ENCODE measurements at places on chromosomes 3 and 15.

- no peak for DNase-seq
These were observed 58.5 kb upstream of the LMCD1 start for GRCh38 chr3:8442993-8443650.

DNA sequence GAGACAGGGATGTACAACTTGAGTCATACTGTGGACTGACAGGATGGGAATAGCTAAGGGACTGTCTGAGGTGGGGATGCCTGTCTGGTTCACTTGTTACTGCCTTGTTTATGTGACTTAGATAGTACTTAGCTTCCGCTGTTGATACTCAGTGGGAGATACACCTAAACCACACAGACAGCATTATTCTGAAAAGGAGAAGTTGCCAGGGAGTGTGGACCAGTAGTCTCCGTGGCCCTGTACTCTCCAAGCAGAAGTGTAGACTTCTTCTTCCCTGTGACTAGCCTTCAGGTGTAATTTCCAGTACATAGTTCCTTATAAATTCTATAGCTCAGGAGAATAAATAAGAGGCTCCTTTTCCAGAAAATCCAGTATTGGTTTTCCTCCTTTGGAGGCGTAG is 5.1 kb downstream of the HIGD2B start:
- no peak for DNase-seq

DNA sequence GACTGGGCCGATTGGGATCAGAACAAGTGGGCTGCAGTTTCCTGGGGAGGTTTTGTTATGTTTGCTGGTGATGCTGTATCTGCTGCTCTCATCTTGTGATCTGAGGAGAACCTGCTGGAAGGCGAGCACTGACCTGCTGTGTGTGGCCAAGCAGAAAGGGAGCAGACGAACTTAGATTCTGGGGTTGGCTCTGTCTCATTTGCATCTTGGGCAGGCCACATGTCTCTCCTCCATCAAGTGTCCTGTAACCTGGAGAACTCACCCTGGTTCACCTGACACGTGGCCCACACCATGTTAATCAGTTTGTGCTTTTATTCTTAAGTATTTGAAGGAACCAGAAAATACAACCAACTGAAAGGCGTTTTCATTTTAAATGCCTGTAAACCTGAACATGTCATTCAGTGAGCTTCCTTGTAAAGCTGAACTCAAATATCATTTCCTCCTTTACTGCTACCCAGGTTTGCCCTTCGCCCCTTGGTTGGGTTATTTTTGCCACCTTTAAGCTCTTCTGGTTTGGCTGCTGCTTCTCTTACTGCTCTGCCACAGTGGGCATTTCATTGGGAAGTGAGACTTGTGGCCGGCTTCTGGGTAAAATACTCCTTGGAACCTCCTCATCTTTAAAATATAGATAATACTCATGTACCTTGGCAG is 33.5 kb upstream of the TRAK1 start:
- DNase-seq, result no peak

DNA sequence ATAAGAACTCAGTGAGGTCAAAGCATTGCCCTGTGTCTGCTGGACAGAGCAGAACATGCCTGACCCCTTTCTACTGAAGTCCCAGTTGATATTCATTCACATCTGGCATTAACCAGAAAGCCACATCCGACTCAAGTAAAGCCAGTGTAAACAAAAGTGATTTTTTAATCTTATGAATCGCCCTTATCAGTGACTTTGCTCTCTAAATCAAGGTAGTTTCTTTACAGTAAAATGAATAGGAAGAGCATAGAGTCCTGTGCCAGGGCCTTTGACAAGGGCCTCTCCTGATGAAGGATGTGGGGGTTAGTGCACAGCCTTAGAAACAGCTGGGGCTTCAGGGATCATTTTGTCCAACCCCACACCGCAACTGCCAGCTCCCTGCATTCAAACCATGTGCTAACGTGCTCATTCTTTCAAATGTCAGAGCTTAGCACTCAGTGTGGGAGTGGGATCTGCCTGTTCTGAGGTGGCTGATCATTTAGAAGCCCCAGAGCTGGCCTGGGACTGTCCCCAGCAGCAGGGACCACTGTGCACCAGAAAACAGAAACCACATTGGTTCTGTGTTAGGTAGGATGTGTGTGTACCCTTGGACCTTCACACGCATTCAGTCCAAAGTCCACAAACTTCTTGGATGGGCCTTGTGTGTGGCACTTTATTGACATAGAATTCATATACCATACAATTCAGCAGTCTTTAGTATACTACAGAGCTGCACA is 55.3 kb downstream of the CCR4 start:
- DNase-seq, result peak; percentile 34

- DNase-seq, result no peak
These were observed 939.7 kb downstream of the NSUN3 start for GRCh38 chr3:95002438-95003046.

- no peak for DNase-seq
These were observed 5.0 kb upstream of the HES1 start for GRCh38 chr3:194130807-194131589.

GRCh38 chr3:195885036-195885891 is 23.1 kb downstream of the TNK2 start:
- no peak for DNase-seq

DNA sequence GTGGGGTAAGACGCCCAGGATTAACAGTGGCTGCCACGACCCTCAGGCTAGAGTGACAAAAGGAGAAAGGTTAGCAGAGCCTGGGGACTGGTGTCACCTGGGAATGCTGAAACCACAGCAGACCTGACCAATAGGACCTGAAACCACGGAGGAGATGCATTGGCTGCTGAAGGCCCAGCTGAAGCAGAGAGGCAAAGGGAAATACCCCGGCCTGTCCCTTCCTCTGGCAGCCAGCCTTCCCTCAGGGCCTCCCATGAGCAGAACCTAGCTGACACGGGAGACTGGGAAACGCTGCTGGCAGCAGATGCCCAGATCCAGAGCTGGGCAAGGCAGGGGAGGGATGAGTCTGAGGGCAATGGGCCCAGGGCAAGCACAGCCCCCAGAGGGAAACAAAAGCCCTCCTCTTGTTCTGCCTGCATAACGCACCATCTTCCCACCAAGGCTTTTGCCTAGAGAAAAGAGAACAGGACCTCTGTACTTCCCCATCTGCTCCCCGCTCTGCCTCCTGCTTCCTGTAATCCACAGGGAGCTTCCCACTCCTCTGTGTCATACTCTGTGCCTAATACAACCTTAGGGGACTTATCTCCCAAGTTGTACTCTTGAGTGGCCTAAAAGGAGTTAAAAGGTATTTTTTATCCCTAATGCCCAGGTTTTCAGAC is 216.2 kb downstream of the ABHD5 start:
- no peak for DNase-seq

- no peak for DNase-seq
These were observed 185.2 kb upstream of the TSC22D2 start for GRCh38 chr3:150222691-150223489.

GRCh38 chr3:138638641-138639040 is 30.1 kb downstream of the FAIM start:
- DNase-seq, result no peak

GRCh38 chr15:74573987-74574386 is 33.0 kb downstream of the ARID3B start:
- DNase-seq, result peak; percentile 46

- DNase-seq, result no peak
These were observed 15.4 kb downstream of the UBP1 start for GRCh38 chr3:33424606-33425452.

DNA sequence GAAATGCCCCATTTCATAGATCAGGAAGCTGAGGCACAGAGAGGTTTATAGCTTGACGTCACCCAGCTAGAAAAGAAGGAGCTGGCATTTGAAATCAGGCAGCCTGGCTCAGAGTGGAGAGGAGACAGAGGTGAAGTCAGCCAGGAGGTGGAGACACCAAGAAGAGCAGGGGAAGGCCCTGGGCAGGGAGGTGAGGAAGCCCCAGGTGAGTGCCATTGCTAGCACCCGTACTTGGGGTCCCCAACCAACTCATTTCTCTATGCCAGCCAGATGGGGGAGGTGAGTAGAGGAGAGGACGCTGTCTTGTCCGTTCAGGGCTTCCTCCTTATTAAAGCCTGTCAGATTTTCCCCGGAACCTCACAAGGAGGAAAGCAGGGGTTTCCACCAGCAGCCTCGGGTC is 149.6 kb upstream of the TLE3 start:
- no peak for DNase-seq

DNA sequence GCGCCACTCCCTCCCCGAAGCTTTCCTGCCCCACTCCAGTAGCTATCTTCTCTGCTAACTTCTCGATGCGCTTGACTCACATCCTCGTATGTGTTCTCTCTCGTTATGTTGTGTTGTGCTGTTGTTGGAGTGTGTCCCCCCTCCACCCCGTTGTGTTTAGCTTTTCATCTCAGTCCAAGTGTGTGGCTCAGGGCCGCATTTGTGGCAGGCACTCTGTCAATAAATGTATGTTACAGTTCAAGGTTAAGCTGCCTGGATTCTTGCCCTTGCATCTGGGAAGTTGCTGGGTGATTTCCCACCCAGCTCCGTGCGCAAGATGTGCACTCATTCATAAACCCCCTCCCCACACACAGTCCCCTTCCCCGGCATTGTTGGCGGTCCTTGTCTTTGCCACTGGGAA is 71.9 kb downstream of the PGPEP1L start:
- DNase-seq, result no peak

- no peak for DNase-seq
These were observed 144.4 kb upstream of the THRB start for GRCh38 chr3:24639061-24639460.

DNA sequence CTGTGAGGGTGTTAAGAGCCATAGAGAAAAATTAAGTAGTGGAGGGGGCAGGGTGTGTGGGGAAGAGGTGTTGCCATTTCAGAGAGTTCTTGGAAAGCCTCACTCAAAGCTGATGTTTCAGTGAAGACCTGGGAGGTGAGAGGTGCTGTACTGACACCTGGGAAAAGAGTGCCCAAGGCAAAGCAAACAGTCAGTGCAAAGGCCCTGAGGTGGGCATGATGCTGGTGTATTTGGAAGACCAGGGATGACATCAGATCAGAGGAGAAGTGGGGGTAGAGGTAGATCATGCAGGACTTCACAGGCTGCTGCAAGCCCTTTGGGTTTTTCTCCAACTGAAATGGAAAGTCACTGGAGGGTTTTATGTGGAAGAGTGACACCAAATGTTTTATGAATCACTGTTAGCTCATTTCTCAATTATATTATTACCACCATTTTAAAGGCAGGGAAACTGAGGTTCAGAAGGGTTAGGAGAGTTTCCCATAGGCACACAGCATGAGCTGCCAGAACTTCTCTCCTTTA is 42.8 kb upstream of the SMAD3 start:
- no peak for DNase-seq

DNA sequence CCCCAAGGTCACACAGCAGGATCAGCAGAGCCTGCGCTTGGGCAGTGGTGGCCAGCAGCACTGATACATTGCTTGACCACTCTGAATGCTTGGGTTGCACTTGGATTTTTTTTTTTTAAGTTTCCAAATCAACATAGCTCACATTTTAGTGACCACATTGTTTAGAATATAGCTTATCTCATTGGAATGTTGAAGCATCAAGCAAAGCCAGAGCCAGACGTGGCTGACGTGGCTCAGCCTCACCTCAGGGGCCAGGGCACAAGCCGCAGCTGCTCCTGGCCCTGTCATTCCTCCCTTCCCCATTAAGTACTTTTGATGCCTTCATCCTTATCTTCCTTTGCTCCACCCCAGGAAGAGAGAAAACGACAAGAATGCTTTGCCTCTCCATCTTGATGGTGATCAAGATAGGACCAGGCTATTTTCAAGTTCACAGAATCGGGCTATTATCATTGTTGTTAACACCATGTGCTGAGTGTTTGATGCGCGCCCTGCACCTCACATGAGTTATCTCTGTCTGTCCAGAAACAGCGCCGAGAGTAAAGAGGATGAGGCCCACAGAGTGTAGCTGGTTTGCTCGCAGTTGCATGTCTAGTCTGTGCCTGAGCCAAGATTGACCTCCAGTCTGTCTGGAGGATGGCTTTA is 75.8 kb downstream of the AAGAB start:
- DNase-seq, result no peak

- no peak for DNase-seq
These were observed 823.0 kb downstream of the CADM2 start for GRCh38 chr3:85781806-85782205.

GRCh38 chr15:90192961-90193786 is 8.0 kb upstream of the SEMA4B start:
- no peak for DNase-seq

GRCh38 chr3:114686621-114687020 is 392.8 kb downstream of the TIGIT start:
- DNase-seq, result no peak

- no peak for DNase-seq
These were observed 2.2 kb downstream of the MYL3 start for GRCh38 chr3:46860810-46861604.

DNA sequence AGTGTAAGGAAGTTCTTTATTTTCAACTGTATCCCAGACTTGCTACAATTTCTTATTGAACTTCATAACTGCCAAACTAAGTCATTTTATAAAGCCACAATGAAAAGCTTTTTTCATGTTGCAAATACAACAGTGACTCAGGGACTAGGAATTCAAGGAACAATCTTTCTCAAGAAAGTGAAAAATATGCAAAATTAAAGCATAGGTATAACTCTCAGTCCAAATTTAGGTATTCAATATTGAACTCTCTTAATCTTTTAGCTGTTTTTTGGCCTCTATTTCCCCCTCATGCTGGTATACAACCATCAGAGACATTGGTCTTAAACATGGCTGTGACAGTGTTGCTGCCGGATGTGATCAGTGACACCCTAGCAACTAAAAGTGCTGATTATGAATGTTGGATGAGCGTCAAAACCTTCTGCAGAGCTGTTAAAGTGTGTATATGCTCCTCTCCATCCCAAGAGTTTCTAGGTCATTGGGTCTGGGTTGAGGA is 476.9 kb downstream of the ZNF385D start:
- no peak for DNase-seq

- DNase-seq, result peak; percentile 3
These were observed 228.1 kb downstream of the FEZF2 start for GRCh38 chr3:62145086-62145757.

GRCh38 chr15:41892621-41893421 is 1.0 kb downstream of the SPTBN5 start:
- no peak for DNase-seq

DNA sequence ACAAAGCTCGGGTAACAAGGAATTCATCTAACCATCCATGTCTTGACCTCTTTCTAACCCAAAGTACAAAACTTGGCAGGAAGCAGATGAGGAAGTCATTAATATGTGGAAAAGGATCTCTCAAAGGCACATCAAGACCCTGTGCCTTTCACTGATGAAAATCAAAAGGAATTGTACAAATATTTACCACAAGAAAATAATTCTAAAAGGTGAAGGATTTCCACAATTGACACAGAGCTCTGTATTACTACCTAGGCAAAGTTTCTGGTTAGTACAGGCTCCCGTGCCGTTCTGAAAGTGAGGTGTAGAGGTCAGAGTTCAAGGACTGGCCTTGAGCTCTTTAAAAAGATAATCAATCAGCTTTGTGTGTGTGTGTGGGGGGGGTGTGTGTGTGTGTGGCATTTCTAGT is 239.7 kb upstream of the ICE2 start:
- no peak for DNase-seq

- DNase-seq, result no peak
These were observed 171.1 kb upstream of the TLE3 start for GRCh38 chr15:70268698-70269251.

DNA sequence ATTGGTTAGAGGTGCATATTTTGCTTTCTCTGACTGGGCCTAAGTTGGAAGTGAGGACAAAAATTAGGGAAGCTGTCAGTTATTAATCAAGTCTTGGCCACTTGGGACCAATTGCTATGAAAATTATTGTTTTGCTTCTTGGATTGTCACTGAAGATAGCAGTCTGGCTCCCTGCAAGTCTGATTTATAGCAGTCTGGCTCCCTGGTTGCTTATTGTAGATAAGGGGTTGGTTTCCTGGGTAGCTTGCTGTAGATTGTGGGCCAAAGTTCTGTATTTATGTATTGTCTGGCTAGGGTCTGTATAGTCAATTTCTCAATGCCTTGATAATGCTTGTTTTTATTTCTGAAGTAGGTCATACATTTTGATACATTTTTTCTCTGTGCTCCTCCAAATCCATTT is 13.3 kb upstream of the DRD3 start:
- no peak for DNase-seq
